PC-9 (cell line): ENCODE measurements at places on chromosomes 7 and 10. TPM values are rescaled to one million over a fixed set of nuclear protein-coding genes. Genes with fewer than 3 reads are reported as not detected.

GRCh38 chr10:624605-625332 lies 64.7 kb downstream of the DIP2C start:
- DNase-seq: no peak

PDK4 gene
- 2.4 and 4.8 TPM in 2 replicates for total RNA-seq

GRCh38 chr7:47435889-47436312 lies 146.0 kb downstream of the TNS3 start:
- DNase-seq: peak; percentile 60

IDI2 gene
- total RNA-seq: not detected in 2 replicates

GRM3 gene
- not detected in 2 replicates for total RNA-seq

GRCh38 chr10:29980084-29980483 lies 79.3 kb downstream of the JCAD start:
- DNase-seq: no peak

DNA sequence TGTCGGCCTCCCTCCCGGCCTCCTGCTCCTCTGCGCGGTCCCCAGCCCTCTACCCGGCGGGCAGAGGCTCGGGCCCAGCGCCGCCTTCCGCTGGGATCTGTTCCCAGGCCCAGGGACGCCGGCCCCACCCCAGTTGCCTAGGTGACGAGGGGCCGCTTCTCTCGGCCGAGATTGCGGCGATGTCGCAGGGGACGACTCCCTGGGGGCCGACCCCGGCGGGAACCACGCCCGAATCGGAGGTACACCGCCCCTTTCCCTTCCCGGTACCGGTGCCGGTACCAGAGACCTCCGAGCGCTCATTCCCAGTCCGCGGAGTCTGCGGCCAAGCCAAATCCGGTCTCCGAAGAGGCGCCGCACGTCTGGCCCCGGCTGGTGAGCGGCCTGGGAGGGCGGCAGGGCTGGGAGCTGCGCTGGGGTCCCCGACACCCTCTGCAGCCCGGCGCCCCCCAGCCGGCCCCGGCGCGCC lies at the start of gene CABCOCO1:
Gene CABCOCO1, plus strand, starts transcription at position 136 of the 466 bp plus-strand sequence. Its CDS starts 44 bp downstream, at position 180.
- DNase-seq: peak; percentile 65

GRCh38 chr10:98252464-98252863 lies 15.5 kb downstream of the LOXL4 start:
- no peak for DNase-seq

C10orf105 gene
- not detected in 2 replicates for total RNA-seq
